NCI-H2171 treated with DMSO at 0.1 percent for 48 hours (cell line): ENCODE measurements at places on chromosomes 4 and X.

GRCh38 chrX:68692651-68693050, 45.2 kb downstream of the STARD8 start:
- DNase-seq: no peak

GRCh38 chr4:3811621-3812020, 45.4 kb downstream of the ADRA2C start:
- DNase-seq: no peak

- DNase-seq: no peak
Measured at GRCh38 chrX:140480765-140481164, 24.1 kb downstream of the SOX3 start.

GRCh38 chr4:620201-620600, 5.2 kb upstream of the PDE6B start:
- no peak for DNase-seq

DNA sequence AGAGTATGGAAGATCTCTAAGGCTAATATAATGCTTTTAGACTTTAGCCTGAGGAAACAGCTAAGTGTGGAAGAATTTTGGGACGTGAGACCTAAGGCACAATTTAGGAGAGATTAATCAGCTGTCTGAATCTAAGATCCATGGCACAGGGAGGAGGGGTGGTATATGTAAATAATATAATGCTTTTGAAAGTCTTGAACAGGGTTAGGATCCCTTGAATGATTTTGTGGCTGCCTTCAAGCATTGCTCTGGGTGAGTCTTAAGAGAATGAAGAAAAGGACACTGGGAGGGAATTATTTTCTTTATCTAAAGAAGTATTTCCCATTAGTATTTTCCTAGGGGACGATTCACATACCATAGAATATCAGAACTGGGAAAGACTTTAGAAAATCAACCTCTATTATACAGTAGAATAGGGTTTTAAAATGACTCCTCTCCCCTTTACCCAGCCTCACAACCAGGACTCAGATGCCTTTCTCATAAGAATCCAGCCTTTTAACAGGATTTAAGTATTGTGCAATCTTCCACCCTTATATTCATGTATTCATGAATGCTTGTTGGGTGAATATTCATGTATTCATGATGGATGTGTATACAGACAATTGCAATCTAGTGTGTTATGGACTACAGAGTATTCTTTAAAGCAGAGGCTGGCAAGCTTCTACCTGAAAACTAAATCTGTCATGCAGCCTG, 664.2 kb upstream of the CPEB2 start:
- no peak for DNase-seq

GRCh38 chr4:3044870-3045819, 29.2 kb downstream of the HTT-AS start:
- no peak for DNase-seq

GRCh38 chr4:142265536-142265935, 580.6 kb downstream of the INPP4B start:
- DNase-seq: no peak

GRCh38 chr4:122360754-122361153, 18.1 kb upstream of the ADAD1 start:
- DNase-seq: no peak

- DNase-seq: no peak
Measured at GRCh38 chr4:95426455-95426854, 122.3 kb downstream of the UNC5C start.

GRCh38 chrX:24241822-24242648, 71.8 kb downstream of the SUPT20HL2 start:
- DNase-seq: peak; percentile 23

DNA sequence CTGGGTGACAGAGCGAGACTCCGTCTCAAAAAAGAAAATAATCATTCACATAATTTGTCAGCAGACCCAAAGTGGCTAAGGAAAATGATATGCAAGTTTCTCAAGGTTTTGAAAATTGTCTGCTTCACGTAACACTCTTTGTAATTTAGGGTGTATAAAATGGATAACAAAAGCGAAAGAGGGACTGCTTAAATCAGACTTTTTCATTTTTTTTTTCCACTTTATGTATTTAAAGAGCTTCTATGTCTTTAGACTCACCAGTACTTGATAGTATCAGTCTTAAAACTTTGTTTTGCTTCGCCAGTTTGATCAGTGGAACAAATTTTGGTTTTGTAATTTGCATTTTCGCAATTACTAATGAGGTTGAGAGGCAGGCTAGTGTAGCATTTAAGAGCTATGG, 34.6 kb downstream of the USP9X start:
- no peak for DNase-seq
